ENCODE measurements at places on chromosomes 16 and 17.

- no peak for DNase-seq
Measured at GRCh38 chr16:11308493-11309283, 27.6 kb upstream of the PRM1 start.

DNA sequence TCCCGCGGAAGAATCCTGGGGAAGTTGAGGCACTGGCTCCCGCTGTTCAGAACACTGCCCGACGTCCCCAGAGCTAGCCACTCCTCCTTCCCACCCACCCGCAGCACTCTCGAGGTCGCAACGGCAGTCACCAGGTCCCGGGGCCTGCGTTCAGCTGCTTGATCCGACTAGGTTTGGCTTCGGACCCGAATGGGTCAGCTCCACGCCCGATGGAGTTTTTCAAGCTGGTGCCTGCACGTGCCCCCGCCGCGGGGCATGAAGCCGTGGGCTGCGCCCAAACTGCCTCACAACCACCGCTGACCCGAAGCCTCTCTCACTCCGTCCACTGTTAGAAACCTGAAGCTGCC, 12.4 kb upstream of the ODF4 start:
- DNase-seq = no peak

GRCh38 chr16:82653550-82654511, 27.1 kb downstream of the CDH13 start:
- DNase-seq = no peak

- DNase-seq = no peak
Measured at GRCh38 chr16:8489580-8489979, 100.7 kb downstream of the TMEM114 start.

GRCh38 chr16:46746821-46747776, 1.0 kb downstream of the MYLK3 start:
- no peak for DNase-seq

DNA sequence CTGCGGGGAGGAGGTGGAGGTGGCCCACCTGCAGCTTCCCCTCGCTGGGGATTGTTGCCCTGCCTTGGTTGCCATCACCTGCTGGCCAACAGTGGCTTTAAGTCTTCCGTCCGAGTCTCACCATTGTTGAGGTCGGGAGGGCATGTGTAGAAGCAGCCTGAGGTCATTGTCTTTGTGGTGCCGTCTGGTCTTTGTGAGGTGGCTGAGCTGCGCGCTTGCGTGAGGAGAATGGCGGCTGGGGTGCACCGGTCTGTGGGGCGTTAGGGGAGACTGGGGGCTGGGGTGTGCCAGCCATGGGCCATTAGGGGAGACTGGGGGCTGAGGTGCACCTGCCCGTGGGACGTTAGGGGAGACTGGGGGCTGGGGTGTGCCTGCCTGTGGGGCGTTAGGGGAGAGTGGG, 36.2 kb downstream of the ZNF750 start:
- no peak for DNase-seq

GRCh38 chr17:10624969-10625368, 32.1 kb downstream of the MYH3 start:
- DNase-seq = no peak

- no peak for DNase-seq
Measured at GRCh38 chr16:19860166-19861041, 24.2 kb downstream of the GPRC5B start.

DNA sequence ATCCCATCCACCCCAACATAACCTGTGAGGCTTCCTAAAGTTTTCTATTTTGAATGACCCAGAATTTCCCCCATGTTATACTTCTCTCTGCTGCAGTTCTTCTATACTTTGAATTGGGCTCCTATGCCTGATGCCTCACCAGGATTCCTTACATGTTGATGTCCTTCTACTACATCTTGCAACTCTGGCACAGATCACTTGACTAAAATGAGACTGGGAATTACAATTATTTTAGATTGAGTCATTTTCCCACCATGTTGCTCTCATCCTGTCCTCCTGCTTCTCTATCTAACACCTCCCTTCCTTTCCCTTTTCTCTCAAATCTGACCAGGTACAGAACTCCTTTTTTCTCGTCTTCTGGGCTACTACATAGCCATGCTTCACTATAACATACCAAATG, 314.0 kb upstream of the KCNJ16 start:
- no peak for DNase-seq

DNA sequence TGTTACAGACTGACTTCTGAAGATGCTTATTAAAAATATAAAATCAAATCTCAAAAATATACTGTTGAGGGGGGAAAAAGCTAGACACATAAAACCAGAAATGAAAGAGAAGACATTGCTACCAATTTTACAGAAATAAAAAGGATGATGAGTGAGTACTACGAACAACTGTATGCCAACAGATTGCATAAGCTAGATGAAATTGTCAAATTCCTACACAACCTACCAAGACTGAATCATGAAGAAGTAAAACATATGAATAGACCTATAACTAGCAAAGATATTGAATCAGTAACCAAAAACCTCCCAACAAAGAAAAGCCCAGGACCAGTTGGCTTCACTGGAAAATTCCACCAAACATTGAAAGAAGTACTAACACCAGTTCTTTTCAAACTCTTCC, 3.5 kb upstream of the CAPNS2 start:
- no peak for DNase-seq

DNA sequence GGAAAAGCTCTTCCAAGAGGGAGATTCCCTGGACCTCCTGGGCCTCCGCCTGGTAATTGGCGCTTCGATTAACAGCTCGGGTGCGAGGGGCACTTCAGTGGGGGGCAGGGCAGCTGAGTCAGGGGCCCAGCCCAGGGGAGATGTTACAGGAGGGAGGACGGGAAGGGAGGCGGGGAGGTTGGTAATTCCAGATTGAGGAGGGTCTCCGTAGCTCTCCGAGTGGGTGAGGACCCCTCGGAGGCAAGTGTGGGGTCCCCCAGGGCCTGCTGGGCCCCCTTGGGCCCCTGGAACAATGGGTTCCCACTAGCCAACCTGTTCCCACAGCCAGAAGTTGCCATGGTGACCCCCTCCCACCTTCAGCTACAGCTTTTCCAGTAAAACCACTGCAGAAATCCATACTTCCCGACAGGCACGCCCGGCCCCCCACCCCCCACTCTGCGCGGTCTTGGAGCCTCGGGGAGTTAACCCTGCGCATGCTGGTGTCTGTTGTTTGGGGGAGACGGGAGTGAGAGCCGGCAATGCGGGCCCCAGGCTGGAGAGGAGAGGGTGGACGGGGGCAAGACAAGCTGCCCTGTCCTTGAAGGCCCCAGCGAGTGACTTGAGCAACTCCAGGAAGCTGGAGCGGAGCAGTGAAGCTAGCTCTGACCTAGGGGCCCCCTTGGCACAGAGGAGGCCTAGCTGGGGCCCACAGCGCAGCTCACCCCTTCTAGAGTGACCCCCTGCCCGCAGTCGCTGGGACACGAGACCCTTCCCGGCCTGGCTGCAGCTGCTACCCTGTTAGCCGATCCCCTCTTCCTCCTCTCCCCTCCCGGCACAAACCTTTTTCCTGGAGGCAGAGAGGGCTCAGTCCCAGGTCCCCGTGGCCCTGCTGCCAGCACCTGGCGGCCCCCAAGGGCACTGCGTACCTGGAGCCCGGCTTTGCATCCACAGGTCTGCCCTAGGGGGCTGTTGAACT, 37.8 kb downstream of the TMEM235 start:
- peak; percentile 76 for DNase-seq

DNA sequence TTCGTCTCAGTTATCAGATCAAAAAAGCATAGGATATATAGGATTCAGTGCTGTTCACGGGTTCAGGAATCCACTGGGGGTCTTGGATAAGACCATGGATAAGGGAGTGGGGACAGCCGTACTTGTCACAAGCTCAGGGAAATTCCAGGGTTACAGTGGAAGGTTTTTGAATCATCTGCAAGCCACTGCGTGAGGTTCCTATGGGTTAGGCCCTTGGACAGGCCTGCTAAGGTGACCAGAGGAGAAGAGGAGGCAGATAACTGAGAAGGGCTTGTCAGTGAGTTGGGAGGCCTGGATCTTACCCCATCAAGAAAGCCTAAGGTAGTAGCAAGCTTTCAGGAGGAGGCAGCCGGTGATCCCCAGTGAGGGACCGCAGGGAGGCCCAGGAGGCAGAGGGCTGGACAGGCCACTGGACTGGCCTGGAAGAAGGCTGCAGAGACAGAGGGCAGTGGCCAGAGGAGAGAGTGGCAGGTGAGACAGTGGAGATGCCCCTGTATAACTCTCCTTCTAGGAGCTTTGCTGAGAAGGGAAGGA, 27.3 kb downstream of the NGFR start:
- no peak for DNase-seq

GRCh38 chr17:66517336-66518009, 215.1 kb downstream of the PRKCA start:
- DNase-seq = no peak

DNA sequence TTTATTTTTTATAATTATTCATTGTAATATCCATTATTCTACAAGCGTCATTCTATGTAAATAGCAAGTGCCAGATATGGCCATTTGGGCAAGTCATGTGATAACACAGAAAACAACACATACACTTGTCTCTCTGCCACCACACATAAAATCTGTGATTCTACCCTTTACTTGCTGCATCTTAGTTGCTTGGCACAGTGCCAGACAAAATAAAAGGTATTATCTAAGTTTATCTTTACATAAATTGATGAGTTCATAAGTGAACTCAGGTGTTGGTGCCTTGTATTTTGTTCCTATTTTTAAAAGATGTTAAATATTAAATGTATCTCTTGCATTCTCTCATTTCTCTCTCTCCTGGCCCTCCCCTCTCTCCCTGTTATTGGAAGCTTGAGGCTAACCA, 1458.7 kb downstream of the CDH11 start:
- DNase-seq = no peak

DNA sequence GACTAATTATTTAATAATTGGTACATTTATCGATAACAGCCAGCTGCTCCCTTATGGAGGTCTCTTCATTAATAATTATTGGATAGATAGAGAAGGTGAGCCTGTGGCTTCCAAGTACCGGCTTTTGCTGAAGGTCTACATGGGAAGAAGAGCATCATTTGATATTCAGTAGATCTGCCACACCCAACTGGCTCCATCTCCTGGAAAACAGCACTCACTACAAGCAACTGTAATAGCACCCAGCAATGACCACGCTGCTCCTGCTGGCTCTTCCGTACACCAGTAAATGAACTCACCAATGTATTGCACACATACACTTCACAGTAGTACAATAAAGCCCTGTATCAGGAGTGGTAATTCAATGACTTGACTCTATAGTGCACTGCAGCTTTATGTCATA, 19.5 kb downstream of the MARVELD3 start:
- DNase-seq = no peak

DNA sequence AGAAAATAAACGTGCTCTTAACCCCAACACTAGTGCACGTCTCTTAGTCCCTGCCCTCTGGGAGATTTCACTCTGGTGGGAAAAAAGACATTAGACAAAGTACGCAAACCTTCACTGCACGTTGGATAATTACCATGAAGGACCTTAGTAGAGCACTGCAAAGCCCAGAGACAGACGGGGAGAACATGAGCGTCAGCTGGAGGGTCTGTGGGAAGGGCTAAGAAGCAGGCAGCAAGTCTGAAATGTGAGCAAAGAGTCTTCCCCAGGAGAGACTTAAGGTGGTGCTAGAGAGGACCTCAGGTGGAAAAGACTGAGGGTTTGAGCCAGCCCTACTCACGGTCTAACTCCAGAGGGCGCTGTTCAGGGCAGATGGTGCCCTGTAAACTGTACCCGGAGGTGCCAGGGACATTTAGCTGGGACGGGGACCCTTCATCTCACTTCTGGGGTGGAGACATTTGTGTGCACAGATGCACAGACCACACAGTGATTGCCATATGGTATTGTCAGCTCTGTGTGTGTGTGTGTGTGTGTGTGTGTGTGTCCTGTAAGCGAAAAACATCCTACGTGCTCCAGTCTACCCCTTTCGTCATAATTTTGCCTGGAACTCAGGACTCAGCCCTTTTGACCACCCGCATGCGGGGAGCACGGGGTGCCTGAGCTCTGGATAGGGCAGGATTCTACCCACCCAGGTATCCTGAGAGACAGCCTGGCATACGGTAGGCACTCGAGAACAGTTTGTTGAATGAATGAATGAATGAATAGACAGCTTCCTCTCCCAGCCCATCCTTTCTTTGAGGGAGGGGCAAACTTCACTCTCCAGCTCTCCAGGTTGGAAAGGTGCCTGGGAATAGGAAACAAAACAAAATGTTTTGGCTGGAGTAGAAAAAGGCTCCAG, 10.1 kb upstream of the STAC2 start:
- DNase-seq = peak; percentile 84

GRCh38 chr16:26071101-26071866, 379.5 kb downstream of the HS3ST4 start:
- DNase-seq = no peak

DNA sequence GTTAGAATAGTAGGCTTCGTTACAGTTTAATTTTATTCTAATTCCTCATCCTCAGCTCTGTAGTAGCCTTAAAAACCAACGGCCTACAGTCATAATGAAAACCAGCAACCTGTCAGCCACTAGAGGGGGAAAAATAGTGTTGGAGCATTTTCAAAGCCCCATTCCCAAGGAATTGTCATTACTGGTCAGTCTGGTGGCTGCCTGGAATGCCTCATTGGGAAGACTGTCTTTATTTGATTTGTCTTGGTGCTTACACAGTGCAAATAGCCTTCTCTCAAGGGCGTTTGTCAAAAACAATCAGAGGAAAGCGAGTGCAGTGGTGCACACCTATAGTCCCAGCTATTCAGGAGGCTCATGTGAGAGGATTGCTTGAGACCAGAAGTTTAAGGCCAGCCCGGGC, 4.7 kb downstream of the LPCAT2 start:
- no peak for DNase-seq

DNA sequence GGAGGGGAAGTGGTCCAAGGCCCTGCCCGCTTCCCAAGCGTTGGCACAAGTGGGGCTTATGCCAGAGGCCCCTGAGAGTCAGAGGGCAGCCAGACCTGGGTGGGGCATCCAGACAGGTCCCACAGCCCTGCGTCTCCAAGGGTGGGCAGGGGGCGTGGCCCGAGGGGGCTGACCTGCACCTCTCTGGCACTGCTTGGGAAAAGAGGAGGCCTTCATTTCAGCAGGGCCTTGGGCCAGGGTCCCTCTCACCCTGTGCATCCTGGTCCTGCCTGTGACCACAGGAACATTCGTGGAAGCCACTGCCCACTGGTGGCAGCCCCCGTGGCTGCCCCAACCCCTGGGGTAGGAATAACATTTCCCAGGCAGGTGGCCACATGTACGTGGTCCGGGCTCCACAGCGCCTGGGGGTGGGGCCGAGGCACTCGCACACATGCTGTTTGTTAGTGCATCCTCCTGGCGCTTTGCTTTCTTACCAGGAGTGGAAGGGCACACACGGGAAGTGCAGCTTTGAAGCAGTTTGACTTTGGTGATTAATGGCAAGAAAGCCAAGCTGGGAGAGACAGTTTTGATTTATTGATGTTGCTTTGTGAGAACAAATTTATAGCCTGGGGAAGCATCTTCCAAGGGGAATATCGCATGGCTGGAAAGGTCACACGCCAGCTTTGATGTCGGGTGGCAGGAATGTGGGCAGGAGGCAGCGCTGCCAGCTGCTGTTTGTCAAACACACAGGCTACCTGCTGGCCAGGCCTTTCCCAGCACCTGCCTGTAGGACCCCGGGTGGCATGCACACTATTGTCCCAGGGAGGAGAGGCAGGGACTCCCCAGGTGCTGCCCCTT, 4.3 kb downstream of the CENPX start:
- no peak for DNase-seq

GRCh38 chr16:5633845-5634440, 536.3 kb upstream of the EEF2KMT start:
- no peak for DNase-seq
